ENCODE measurements at places on chromosomes 2 and 18. TPM values are rescaled to one million over a fixed set of nuclear protein-coding genes. Genes with fewer than 3 reads are reported as not detected.

The VIL1 gene
- not detected for total RNA-seq

The SCN9A gene
- total RNA-seq: 6.3 TPM

The CERKL gene
- 0.71 TPM for total RNA-seq

The CTLA4 gene
- total RNA-seq: not detected

The LIMS2 gene
- total RNA-seq: 6.2 TPM

DNA sequence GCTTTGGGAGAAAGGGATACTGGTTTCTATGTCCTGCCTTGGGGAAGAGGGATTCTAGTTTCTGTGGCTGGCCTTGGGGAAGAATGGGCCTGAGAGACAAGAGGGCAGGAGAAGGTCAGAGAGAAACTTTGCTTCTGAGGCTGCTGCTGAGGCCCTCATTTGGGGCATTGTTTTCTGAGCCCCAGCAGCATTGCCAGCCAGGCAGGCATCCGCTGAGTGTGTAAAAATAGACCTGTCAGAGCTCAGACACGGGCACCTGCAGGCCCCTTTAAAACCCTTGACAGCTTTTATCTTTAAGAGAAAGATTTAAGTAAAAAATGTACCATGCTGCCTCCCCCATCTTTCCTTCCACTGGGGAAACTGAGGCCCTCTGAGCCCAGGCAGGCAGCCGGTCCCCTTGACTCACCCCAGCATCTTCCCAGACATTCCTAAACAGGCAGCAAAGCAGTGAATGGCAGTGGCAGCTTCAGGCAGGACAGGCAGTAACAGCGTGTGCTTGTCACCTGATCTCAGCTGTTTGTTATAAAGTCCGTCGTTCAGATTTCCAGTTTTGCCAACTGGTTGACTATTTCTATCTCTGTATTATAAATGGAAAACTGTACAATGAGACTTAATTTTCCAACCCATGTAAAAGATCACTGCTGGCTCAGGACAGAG is 27.6 kb downstream of the MLPH start:
- DNase-seq: no peak

- DNase-seq: no peak
Observed at GRCh38 chr2:202147775-202148174, 74.7 kb downstream of the KIAA2012 start.

GRCh38 chr18:28960146-28960545 is 783.2 kb upstream of the CDH2 start:
- peak; percentile 25 for DNase-seq

GRCh38 chr2:132586101-132586511 is 83.9 kb downstream of the LYPD1 start:
- no peak for DNase-seq

GRCh38 chr2:38629684-38630083 is 27.0 kb upstream of the HNRNPLL start:
- no peak for DNase-seq
